Endothelial cell of coronary artery (primary cell): ENCODE measurements at places on chromosomes 2 and 18. TPM values are rescaled to one million over a fixed set of nuclear protein-coding genes. Genes with fewer than 3 reads are reported as not detected.

Gene TOGARAM2
- under 0.01 TPM in 2 replicates for total RNA-seq

Gene APCDD1
- total RNA-seq, result under 0.01 TPM in 1 of 2 replicates, not detected in the other

Gene EMILIN2
- 2.0 and 5.1 TPM in 2 replicates for total RNA-seq

Gene ACYP2
- total RNA-seq, result 3.9 and 6.6 TPM in 2 replicates

Gene HJURP
- 7.9 and 19.0 TPM in 2 replicates for total RNA-seq

Gene IMPACT
- total RNA-seq, result 19.8 and 21.6 TPM in 2 replicates

Gene RBFA
- 33.3 and 34.3 TPM in 2 replicates for total RNA-seq

Gene DHRS9
- total RNA-seq, result under 0.01 and 17.0 TPM in 2 replicates

Gene AQP12B
- not detected in 2 replicates for total RNA-seq

Gene ZAP70
- not detected in 2 replicates for total RNA-seq

Gene SCTR
- not detected in 2 replicates for total RNA-seq

Gene GYPC
- total RNA-seq, result 5.1 and 5.8 TPM in 2 replicates
